ENCODE measurements at places on chromosomes 3 and 15.

DNA sequence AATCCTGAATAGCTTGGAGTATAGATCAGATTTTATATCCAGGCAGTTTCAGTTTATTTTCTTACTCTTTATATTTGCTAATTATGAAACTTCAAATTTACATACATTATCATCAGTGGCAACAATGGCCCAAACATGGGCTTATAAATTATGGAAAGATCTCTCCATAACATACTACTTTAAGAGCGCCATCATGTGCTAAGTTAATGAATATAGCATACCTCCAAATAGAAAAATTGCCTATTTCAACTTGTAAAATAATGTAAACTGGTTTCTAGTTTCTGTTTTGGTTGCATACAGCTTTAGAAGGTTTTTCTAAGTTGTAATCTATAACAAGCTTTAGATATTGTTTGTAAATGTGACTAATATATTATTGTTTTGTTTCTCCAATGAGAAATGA lies 531.3 kb upstream of the UBE2E2 start:
- no peak for DNase-seq

DNA sequence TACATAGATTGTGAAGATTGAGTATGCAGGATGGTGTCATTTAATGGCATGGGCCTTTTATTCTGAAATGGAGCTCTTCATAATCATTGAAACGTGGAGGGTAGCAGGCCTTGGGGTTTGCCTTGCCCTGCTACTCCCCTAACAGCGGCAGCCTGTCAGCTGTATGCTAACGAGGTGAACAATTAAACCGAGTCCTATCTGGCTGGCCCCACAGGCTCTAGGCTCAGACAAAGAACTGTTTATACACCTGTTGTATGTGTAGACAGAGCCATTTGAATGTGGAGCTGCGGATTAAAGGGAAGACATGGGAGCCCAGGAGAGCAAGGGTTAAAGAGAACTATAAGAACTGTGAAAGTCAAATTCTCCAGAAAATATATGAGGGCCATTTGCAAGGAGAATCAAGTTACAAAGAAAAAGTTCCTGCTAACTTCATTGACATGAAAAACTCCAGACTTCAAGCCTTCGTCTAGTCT lies 116.7 kb upstream of the CGNL1 start:
- DNase-seq = no peak

DNA sequence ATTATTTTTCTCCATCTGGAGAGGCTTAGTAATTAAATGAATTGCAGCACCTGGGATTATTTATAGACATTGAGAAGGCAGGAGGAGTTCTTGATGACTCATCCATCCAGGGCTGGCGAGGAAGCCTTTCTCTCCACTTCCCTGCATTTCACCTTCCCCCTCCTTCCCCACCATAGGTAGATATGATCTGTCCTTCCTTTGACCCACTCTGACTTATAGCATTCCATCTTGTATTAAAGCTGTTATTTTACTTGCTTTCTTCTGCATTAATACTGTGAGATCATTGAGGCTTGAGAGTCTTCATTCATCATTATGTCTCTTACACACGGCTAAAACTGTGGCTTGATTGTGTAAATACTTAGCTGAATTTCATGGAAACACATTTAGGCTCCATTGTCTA lies 288.8 kb downstream of the FEZF2 start:
- DNase-seq = no peak

- DNase-seq = no peak
Observed at GRCh38 chr3:194928831-194929577, 243.3 kb downstream of the FAM43A start.

- DNase-seq = no peak
Observed at GRCh38 chr3:24156466-24156865, 211.4 kb downstream of the NR1D2 start.

All from mesothelial cell of epicardium (in vitro differentiated cells).